Diencephalon (tissue), 1 donor: ENCODE measurements at places on chromosomes 2 and 18. TPM values are rescaled to one million over a fixed set of nuclear protein-coding genes. Genes with fewer than 3 reads are reported as not detected.

Gene CPS1
- 3.2 TPM for total RNA-seq

Gene SPATA3
- total RNA-seq = not detected

Gene CMPK2
- 16.6 TPM for total RNA-seq

Gene MAB21L4
- total RNA-seq = not detected

Gene FMNL2
- 80.5 TPM for total RNA-seq

Gene MYO7B
- total RNA-seq = under 0.01 TPM

Gene ODC1
- total RNA-seq = 118 TPM

Gene MARCHF7
- total RNA-seq = 134 TPM

Gene ITGB6
- 0.92 TPM for total RNA-seq

Gene HES6
- total RNA-seq = 40.6 TPM

Gene RAB27B
- 118 TPM for total RNA-seq

Gene TRIM54
- not detected for total RNA-seq

Gene DYNAP
- total RNA-seq = not detected

Gene SCYGR1
- not detected for total RNA-seq

Gene LINC00305
- total RNA-seq = not detected
